ENCODE measurements at places on chromosomes 7 and 10.

DNA sequence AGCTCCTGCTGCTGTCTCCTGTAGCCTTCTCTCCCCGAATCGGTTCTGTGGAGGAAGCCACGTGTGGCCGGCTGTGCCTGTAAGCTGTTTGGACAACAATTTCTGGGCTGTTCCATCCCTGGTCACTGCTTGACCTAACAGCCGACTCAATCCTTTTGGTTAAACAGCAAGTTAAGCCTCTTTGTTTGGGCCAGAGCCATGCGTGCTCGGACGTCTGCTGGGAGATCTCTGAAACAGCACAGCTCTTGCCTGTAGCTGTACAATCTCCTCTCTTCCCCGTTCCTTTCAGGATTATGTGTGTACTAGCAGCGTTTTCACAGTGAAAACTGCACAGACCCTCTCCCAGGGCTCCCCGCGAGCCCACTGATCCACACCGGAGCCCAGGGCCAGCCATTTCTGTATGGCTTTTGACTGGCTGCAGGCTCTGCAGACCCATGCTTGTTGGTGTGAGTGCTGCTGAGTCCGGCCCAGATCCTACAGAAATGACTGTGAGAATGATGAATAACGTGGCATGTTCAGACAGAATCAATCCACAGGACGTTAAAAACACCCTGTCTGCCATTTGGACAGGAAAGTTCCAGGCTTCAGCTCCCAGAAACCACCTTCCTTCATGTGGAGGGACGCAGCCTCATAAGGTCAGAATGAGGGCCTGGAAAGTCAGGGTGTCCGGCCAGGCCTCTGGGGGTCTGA, 428.6 kb upstream of the ADARB2 start:
- DNase-seq: no peak

- no peak for DNase-seq
These were observed 37.5 kb downstream of the BTBD16 start for GRCh38 chr10:122308417-122309141.

DNA sequence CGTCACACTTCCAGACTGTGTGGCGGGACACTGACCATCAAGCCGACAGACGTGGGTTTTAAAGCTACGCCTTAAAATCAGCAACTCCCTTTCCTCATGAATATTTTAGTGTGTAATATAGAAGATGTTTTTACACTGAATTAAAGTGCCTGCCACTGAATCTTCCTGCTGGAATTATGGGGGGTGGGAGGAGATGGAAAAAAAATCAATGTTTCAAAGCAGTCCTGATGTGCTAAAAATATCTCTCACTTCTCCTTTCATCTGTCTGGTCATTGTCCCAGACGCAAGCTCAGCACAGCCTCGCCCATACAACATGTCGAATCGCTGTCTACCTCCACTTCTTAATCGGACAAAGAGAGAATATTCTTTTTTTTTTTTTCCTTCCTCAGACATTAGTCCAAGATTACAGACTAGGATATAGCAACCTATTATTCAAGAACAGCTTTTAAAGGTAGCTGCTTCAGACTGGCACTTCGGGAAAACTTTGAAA, 165.1 kb upstream of the KLF14 start:
- no peak for DNase-seq

DNA sequence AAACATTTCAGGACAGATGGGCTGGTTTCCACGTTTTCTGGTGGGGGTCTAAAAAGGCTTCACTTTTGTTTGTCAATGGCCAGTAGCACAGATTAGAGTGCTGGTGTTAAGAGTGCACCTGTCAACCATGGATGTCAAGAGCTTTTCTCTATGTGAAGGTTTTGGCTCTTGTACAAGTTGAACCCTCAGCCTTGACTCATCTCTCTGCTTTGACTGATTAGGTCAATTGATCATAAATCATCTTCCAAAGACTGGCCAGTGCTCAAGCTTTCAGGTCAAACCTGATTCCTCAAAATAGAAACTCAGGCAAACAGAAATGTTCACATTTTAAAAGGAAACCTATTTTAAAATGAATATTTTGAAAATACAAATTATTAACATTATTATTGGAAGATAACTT, 59.6 kb upstream of the SP4 start:
- DNase-seq: no peak

DNA sequence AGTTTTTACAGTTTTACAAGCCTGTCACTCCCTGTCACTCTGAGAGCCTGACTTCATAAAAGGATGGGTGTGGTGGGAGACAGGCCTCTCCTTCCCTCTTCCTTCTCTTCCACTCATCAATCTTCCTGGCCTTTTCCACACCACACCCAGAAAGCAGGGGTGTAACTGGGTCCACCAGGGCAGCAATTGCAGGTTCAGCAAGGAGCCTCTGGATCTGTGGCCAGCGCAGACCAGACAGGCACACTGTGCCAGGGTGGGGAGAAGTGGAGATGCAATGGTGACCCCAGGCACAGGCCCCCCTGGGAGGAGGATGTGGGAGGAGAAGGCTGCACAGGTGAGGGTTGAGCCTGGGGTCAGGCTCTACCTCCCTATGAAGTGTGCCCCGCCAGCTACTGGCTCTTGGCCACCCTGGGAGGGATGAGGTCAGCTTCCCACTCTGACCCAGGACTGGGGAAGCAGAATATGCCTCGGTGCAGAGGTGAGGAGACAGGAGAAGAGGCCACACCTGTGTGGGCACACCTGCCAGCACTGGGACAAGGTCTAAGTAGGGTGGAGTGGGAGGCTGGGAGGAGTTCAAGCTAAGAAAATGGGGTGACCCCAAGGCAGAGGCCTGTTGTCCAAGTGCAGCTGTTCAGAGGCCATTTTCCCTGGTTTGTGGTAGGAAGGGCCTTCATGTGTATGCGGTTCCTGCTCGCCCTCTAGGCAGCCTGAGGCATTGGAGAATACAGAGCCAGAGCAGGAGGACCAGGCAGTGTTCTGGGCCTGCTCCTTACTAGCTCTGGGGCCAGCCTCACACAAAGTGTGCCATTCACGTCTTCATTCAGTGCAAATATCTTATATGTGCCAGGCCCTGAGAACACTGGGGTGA, 20.2 kb upstream of the TMEM72 start:
- no peak for DNase-seq

- no peak for DNase-seq
These were observed 25.4 kb upstream of the PRKAG2 start for GRCh38 chr7:151902311-151902710.

DNA sequence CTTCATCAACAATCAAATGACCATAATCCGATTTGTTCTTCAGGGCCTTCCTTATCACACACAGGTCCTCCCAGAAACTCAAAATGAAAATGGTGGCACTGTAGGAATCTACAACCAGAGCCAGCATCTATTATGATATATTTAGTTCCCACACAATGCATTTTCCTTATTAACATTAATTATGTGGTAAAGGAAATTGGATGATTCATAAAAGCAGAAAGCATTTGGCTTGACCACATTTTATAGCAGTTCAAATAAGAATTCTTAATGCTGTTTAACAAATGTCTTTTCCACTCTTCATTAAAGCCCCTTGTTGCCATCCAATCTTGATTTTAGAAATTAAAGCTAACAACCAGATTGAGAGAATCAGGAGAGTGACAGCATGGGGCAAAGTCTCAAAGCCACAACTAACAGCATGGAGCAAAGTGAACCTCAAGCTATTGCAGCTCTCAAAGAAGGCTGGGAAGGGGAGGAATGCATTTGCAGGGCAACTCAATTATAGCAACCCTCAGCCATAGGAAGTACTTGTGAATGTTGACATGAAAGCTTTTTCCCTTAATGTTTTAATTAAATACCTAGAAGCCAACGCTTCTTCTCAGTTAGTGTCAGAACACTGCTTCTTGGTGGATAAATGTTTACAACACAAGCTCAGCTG, 549.1 kb downstream of the NXPH1 start:
- no peak for DNase-seq

DNA sequence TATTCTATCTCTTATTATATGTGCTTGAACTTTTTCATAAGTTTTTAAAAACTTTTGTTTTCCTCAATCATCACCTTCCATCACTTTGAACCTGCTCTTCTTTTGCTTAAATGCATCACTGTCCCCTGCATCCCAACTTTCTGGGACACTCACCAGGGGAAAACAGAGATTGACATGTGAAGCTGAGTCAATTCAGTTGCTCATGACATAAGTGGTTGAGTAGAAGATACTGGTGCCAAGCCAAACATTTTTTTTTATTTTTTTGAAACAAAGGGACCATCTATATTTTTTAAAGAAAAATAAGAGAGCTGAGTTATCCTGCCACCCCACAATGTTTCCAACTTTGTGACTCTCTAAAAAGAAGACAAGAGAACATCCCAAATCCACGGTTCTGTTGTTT, 61.8 kb upstream of the AHR start:
- no peak for DNase-seq

DNA sequence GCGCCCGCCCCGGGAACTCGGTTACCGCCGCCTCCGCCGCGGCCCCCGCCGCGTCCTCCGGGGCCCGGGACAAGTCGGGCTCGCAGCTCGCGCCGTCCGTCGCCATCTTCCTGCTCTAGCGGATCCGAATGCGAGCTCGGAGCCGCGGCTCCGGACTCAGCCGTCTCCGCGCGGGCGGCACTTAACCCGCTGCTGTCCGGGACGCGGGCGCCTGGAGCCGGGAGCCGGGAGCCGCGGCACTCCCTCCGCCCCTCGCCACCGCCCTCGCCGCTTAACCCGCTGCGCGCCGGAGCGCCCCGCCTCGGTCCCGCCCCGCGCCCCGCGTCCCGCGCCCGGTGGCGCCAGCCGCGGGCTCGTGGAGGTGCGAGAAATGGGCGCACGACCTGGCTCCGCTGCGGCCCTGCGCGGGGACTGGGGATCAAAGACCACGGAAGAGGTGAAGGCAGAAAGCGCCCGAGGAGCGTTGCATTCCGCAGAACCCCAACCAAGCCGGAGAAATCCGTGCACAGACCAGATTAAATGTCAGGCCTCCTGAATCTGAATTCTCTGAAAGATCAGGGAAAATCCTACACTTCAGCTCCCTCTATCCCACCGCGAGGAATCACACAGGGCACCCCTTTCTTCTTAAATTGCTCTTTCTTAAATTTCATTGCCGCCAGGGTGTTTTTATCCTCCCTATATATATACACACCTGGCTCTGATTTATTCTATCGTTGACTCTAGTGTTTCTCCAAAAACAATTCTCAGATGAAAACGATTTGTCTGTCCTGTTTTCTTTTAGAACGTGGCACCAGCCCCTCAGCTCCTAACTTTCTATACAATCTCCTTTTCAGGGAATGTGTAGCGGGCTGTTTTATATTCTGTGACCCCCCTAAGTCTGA, at the start of gene CTTNBP2:
Gene CTTNBP2 (minus strand): TSS at position 132 of the 881 bp plus-strand sequence. CDS start 26 bp downstream, at position 106.
- no peak for DNase-seq

DNA sequence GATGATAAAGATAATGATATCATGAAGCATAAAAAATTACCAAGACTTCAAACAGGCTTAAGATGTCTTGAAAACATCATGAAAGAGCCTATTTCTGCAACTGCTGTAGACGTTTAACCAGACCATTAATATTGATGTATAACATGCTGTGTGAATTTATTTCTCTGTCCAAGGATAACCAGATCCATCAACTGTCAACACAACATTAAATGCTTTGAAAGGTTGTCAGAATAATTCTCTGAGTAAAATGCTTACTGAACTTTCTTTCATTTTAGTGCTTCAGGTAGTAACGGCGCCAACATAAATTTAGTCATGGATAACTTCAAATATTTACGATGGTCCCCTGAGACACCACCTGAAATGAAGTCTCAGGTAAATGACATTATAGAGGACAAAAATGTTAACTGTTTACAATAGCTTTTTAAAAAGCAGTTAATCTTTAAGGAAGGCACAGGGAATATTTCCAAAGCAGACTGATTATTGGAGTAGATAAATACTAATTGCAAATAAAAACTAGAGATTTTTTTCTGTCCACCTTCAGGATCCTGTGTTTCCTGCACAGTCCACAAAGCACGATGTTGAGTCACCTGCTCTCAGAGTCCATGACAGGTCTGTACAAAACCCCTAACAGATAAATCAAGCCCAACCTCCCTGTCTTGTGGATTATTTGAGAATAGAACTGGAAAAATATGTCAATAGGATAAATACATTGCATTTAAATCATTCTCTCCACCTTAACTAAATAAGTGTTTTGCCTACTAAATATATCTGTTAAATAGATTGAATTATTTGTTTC, 1213.2 kb downstream of the XPNPEP1 start:
- DNase-seq: no peak

DNA sequence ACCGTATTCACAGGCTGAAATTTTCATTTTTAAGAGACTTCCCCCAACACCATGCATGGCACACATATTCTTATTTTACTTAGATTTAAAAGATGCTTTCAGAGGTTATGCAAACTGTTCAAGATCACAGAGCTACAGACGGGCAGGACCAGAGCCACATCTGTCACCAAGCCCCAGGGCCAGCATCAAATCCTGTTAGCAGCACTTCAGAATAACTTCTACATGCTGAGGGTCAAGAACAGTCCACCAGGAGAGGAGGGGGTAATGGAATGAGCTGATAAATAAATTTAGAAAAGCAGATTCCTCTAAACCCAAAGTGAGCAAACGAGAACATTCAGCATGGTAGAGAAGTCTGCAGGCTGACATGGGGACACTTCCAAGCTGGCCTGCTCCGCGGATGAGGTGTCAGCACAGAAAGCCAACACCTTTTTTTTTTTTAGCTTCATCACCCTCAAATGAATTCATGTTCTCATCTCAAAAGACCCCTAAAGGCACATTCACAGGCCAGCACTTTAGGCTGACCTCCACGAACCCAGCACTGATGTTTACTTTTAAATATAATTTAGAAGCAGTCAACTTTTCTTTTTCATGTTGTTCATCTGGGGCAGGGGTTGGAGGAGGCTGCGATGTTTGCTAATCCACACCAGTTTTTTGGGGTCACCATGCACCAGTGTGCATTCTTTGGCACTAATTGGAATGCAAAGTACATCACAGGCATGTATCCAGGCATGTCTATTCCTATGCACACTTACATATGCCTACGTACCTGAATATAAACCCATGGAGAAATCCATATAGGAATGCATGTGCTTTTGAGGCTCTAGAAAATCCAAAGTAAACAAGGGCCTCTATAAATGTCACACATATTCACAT, 249.0 kb downstream of the TNS3 start:
- DNase-seq: no peak

GRCh38 chr7:11175887-11176286, 202.2 kb downstream of the PHF14 start:
- no peak for DNase-seq

- peak; percentile 29 for DNase-seq
These were observed 67.8 kb downstream of the GSAP start for GRCh38 chr7:77348371-77348813.

GRCh38 chr10:4334015-4334414, 492.0 kb upstream of the AKR1E2 start:
- DNase-seq: no peak

- DNase-seq: no peak
These were observed 55.3 kb upstream of the C7orf33 start for GRCh38 chr7:148535217-148535616.

- no peak for DNase-seq
These were observed 3.1 kb downstream of the DAGLB start for GRCh38 chr7:6444516-6445269.

Measured in AG04450 (cell line).